ENCODE measurements at places on chromosomes 1 and 21.

DNA sequence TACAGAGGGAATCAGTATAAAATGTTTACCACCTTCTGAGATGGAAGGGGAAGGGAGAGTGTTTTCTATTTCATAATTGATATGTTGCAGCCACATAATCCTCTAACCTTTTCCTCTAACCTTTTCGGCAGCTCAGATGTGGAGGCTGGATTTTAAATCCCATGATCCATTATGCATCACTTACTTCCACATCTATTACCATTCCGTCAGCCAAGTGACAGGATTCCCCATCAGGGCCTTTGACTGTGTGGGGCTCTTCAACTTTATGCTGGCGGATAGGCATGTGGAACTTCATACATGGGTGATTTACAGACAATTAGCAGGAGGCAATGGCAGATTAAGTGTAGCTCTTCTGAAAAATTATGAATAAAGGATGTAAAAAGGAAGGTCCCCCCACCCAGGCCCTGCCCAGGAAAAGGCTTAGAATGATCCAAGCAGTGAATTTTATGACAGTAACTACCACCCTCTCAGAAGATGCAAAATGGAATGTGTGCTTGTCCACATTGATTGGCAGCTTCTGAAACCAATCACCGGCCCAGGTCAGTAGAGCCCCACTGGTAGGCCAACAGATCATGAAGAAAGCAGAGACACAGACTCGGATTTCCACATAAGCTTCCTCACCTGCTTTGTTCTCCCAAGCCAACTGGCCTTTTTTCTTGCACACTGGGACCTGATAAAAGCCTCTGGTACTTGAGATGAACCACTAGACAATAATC, 147.0 kb downstream of the ST6GALNAC5 start:
- DNase-seq: no peak

GRCh38 chr1:155961937-155962336, 16.4 kb downstream of the ARHGEF2 start:
- DNase-seq: peak; percentile 74

DNA sequence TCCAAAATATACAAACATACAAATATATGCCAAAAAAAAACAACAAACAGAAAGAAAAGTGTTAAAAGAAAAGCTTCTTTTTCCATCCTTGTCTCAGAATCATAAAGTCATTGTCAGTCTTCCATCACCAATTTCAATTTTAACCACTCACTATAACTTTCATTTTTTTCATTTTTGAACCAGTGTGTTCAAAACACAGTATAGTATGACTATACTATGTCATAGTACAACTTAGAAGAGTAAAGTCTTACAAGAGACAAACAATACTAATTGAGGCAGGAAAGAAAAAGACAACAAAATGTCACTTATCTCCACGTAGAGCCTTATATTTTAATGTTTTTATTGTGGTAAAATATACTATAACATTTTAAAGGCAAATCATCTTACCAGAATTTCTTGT, 7.6 kb downstream of the NSL1 start:
- no peak for DNase-seq

DNA sequence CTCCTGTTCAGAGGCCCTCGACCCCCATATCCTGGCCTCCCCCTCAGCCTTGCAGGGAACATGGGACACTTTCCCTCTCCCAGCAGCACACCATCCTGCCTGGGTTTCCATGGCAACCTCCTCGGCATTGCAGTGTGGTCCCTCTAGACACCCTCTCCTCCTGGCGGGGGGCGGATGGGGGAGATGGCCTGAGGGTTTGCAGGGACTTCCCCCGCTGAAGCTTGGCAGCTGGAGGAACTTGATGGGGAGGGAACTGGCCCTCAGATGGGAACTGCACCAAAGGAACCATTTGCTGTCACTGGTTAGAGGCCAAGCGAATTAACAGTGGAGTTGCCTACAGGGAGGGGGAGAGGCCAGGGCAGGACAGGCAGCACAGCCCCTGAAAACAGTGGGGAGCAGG, 28.7 kb downstream of the RIMS3 start:
- DNase-seq: no peak

DNA sequence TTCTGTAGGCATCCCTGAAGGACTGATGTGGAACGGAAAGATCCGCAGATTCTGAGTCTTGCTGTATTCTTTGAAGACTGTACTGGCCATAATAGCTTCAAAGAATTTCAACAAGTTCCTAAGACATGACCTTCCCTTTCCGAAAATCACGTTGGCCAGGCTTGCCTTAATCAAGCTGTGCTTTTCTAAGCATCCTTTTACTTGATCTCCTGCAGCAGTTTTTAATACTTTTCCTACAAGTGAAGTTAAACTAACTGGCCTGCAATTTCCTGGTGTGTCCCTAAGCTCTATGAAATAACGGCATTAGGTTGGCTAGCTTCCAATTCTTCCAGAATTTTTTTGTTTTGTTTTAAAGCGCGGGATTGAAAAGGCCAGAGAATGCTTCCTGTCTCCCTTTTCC, 40.3 kb downstream of the SPAG17 start:
- no peak for DNase-seq

DNA sequence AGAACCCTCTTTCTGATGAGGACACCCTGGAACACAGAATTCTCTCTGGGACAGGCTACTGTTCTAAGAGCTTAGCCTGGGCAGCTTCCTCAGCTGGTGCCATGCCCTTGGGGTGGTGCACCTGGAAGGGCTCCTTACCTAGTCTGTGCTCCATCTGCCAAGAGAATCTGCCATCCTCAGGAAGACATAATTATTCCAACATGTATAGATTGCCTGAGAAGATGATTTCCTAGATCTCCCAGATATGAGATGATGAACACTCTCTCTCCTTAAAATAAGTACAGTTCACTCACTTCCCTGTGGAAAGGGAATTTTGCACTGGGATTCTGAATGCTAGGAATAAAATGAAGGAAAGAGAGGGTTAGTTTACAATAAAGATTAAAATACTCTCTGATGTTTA, 87.6 kb downstream of the NENF start:
- no peak for DNase-seq

DNA sequence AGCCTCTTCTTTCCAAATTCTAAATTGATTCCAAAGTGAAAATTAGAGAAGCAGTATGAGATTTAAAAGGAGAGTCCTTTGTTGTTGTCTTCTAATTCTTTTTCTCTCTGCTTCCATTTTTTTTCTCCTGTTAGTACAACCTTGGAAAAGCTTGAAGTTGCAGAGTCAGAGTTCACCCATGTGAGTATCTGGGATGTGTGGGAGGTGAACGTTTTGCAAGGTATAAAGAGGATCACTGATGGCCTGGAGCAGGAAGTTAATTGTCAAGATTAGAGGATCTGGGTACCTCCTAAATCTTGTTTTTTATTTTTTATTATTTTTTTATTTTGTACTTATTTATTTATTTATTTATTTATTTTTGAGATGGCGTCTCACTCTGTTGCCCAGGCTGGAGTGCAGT, 7.7 kb upstream of the PSMD4 start:
- DNase-seq: no peak

- no peak for DNase-seq
These were observed 22.2 kb downstream of the RUNX1 start for GRCh38 chr21:35026617-35027562.

- DNase-seq: no peak
These were observed 74.6 kb downstream of the NENF start for GRCh38 chr1:212507369-212507768.

DNA sequence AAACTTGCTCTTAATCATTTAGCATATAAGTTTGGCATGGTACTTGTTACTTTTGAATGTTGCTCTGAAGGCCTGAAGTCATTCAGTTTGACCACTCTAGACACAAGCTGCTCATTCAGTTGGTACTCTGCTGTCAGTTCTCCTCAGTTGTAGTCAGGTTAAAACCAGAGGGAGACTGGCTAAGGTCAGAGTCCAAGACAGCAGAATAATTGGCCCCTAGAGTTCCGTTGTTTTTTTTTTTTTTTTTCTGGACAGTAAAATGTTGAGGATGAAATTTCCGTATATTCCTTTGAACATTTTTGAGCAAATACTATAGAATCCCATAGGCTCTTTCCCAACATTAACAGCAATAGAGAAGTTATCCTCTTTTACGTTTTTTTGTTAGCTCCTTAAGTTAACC, 9.4 kb downstream of the ZBTB40 start:
- DNase-seq: no peak

DNA sequence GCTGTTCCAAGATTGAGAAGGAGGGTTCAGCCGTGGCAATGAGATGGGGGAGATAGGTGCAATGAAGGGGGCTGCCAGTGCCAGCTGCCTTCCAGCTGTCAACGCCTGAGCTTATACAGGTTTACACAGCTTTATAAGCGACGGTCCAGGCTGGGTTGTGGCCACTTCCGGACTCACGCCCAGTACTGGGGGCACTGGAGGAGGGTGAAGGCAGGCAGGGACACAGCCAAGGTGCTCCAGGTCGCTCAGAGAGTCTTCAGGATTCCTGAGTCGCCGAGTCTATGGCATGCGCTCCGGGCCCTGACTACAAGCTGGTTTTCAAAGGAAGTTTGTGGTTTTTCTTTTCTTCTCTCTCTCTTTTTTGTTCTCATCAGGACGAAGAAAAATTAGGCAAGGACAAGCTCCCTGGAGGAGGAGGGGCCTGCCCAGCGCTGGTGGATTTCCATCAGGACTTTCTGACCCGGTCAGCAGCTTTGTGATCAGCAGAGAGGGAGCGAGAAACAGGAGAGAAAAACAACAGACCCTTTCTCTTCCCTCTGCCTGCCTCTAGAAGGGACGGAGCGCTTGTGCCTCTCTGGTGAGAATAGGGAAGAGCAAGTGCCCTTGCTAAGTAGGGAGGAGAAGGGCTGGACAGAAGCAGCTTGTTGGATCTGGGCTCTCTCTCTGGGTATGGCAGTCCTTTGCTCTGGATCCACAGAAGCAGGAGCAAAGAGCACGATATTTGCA, at the start of gene MINDY1:
Gene MINDY1, minus strand, starts transcription at position 576 of the 726 bp plus-strand sequence. CDS start 4,285 bp downstream, outside the sequence.
- peak; percentile 48 for DNase-seq

DNA sequence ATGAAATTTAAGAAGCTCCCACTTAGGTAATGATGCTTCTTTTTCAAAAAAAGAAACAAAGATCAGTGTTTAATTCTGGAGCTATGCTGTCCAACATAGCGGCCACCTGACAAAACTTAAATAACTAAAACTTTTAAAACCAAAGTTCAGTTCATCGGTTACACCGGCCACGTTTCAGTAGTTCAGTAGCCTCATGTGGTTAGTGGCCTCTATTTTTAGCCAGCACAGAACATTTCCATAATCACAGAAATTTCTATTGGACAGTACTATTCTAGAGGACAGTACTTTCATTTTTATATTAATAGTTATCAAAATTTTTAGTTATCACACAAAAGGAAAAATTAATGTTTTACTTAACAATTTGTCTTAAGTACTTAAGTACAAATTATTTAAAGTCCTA, 141.0 kb downstream of the USP25 start:
- DNase-seq: no peak

Measured in BJ (cell line).